ENCODE measurements at places on chromosomes 16 and 17.

DNA sequence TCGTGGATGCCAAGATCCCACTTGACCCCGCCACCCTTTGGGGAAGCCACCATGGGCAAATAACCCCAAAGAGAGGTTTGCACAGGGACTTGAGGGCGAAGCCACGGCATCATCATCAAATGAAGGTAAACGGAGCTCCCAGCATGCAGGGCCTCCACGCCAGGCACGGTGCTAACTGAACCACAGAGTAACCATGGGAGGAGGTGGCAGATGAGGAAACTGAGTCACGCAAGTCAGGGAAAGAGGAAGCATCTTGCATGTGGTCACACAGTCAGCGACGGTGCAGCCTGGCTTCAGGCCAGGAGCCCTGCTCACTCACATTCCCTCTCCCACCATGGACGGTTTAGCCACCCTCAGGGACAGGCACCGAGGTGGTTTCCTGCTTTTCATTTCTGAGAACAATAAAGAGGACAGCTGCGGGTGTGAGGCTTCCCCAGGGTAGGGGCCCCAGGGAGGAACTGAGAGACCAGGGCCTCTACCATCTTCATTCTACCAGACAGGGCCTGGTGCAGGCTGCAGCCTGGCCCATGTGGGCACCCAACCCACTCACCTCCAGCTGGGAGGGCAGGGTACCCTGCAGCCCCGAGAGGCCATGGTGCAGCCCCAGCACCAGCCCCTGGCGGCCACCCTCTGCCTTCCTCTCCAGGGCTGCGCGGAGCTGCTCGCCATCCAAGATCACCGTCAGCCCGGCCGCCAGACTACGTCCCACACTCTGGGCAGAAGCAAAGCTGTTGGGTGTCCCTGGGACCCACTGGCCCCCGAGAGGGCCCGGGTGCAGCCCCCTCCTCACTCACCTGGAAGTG, 78.3 kb downstream of the RMI2 start:
- DNase-seq, result no peak

GRCh38 chr16:28258567-28258966, 33.8 kb upstream of the SBK1 start:
- no peak for DNase-seq

DNA sequence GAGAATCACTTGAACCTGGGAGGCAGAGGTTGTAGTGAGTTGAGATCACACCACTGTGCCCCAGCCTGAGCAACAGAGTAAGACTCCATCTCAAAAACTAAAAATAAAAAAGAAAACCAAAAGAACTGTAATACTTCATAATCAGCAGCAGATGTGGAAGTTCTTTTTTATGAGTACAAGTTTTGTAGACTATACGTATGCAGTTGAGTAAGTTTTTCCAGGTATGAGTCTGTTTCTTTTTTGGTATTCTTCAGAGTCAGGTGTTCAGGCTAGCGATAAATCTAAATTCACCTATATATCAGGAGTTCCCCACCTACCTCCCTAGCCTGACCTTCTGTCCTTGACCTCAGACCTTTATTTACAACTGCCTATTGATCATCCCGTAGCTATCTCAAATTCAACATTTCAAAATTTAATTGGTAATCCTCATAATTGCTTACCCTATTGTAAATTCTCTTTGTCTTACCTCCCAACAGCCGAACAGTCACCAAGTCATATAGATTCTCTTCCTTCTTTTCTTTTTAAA, 10.7 kb downstream of the DCTN5 start:
- DNase-seq, result no peak

DNA sequence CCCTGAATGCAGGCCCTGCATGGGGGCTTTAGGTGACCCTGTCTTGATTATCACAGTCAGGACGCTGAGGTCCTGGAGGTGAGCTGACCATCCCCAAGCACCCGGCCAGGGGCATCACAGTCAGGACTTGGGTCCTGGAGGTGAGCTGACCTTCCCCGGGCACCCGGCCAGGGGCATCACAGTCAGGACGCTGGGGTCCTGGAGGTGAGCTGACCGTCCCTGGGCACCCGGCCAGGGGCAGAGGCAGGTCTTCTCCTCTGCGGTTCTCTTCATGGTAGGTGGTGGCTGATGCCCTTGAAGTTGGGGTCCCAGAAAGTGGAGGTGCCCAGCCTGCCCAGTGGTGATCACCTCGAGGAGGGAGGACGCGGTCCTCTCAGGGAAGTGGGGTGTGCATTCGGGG, 36.2 kb upstream of the GSE1 start:
- DNase-seq, result no peak

- no peak for DNase-seq
Measured at GRCh38 chr16:14415291-14415690, 214.8 kb downstream of the PARN start.

DNA sequence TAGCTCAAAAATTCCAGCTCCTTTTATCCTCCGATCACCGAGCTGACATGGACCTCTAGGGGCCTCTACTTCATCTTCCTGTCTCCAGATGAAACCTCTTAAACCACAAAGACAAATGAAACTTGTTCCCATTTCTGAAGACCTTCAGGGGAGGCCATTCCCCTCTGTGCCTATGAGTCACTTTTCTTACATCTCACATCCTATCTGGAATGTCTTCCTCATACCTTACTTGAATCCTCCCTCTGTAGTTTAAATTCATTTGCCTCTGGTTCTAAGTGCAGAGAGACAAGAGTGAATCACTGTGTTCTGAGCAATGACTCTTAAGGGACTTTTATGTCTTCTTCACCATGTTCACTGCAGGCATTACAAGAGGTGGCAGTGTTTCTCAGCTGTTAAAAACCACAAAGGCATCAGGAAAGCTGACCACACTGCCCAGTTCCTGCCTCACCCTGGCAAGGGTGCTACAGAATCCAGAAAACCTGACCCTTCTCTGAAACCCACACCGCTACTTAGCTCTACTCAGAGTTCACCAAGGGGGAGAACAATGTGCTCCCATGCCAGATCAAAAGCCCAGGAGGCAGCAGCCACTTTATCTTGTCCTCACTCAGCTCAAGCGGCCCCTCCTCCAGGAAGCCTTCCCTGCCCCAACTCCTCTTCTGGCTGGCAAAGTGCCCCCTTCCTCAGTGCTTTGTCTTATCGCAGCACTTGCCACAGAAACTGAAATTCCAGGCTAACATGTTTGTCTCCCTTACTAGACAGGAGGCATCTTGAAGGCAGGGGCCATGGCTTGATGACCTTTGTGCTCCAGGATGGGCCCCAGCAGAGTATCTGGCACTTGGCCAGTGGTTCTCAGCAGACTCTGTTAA, 6.4 kb downstream of the CUEDC1 start:
- DNase-seq, result no peak

DNA sequence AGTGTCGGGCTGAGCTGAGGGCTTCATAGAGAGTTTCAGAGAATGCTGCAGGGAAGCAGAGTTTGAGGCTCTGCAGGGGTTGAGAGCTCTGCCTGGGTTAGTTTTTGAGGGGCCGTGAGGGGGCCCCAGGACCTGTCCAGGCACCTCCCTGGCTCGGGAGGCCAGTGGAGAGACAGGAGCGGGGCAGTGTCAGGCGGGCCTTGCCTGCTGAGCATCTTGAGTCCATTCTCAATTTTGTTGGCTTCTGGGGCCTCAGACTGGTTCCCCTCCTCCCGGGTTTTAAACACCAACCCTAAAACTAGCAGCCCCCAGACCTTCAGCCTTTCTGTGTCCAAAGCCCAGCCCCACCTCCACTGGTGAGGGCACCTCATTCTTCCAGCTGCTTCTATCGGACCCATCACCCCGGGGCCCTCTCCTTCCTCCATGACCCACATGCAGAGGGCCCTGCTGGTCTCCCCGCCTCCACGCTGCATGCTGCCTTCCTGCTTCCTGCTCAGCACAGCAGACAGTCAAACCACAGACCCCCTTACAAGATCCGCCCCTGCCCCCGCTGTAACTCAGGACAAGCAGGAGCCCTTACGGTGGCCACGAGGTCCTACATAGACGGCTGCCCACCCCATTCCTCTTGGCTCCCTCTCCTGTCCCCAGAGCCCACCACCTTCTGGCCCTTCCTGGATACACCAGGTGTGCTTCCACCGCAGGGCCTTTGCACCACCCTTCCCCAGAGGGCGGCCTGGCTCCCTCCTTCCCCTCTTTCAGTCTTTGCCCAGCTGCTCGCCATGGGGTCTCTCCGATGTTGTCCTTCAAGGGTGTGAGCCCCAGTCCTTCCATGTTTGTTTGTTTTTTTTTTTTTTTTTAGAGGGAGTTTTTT, 3.8 kb downstream of the RNF213 start:
- DNase-seq, result peak; percentile 51

DNA sequence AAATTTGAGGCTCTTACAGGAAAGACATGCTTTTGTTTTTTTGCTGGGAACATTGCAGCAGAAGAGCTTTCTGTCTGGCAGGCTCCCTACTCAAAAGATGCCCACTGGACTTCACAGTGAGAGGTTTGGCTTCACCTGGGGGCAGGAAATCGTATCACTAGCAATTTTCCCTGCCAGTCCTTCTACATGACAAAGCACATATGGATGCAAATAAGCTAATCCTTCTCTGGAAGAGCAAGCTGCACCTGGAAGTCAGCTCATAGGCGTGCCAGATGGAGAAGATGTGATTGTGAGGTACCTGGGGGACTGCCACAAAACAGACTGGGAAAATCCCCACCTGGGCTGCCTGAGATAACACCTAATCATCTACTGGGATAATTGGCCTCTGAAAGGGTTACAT, 195.0 kb upstream of the CPHXL start:
- no peak for DNase-seq

DNA sequence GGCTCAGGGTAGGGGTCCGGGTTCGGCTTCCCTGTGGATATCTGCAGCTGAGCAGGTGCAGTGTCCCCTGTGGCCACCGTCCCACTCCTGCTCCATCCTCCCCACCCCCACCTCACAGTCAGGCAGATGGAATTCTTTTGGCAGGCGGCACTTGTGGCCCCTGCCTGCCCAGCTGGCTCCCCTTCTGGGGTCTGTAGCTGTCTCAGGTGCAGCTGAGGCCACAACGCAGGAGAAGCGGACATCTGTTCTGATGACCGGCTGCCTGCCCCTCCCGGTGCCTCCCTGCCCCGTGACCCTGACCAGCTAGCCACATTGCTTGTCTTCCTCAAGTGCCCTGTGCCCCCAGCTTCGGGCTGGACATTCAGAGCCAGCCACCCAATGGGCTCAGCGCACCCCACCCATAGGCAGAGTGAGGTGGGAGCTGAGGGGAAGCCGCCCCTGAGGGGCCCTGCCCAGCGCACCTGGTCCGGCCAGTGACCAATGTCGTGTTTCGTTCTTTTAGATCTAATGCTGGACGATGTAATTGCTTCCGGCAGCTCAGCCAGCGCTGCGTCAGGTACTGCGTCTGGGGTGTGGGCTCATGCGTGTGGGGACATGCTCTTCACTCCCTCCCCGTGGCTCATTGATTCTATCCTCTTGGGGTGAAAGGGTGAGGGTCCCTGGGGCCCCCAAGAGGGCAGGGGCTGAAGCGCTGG, 25.2 kb upstream of the ABCC3 start:
- DNase-seq, result no peak

DNA sequence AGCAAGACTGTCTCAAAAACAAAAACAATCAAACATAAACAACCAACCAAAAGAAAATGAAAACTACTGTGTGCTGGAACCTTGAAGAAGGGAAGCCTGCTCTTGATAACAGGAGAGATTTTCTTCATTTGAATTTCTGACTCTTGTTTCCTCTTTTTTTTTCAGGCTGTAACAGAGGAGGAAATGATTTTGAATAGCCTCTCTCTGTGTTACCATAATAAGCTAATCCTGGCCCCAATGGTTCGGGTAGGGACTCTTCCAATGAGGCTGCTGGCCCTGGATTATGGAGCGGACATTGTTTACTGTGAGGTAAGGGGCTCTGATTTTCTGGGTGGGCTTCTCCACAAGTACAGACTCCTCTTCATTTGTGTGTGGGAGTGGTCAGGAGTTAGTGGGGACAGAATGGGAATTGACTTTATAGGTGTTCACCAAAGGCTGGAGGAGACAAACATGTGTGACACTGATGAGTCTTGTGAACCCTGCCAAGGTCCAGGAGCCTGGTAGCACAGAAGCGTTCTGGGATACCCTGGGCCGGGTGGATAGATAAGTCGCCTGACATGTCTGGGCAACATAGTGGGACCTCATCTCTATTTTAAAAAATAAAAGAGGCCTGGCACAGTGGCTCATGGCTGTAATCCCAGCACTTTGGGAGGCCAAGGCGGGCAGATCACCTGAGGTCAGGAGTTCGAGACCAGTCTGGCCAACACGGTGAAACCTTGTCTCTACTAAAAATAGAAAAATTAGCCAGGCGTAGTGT, 14.9 kb downstream of the DUS2 start:
- DNase-seq, result no peak

DNA sequence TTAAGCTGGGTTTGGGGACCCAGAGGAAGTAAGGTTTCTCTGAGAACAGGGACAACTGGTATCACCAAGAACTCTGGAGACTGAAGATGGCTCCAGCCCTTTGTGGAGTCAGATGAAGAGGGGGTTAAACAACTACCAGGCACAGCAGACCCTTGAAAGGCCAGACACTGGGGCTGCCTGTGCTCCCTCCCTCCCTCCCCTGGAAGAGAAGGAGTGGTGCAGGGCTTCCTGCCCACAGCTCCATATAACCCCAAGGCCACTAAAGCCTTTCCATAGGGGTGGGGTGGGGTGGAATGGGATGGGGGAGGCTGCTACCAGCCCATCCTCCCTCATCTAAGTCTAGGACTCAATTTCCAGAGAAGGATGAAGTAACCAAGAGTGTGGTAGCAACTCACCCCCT, 66.7 kb downstream of the CCDC182 start:
- no peak for DNase-seq

DNA sequence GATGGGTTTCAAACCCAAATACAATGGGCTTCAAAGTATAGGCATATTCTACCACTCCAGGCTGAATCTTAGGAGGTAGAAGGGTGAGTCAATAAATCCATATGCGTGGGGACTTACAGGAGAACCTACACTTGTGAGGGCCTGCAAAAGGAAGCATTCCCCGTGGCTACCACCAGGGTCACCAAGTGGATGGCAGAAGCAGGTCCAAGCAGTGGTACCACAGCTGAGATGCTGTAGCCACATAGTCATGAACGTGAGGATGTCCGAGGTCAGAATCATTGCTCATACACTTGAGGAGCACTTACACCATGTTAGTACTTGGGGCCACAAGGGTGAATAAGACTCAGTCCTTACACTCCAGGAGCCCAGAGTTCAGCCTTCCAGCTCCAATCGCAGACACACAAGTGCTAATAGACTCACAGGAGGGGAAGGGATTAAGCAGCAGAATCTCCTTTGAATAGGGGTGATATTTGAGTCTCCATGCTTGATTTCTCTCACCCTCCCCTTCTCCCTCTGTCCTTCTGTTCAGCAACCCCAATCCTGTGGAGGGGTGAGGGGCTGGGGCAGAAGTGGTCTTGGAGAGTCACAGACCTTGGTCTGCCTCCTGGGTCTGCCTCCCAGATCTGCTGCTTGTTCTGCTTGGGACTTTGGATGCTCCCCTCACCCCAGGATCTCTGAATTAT, 42.5 kb upstream of the ASIC2 start:
- DNase-seq, result no peak

DNA sequence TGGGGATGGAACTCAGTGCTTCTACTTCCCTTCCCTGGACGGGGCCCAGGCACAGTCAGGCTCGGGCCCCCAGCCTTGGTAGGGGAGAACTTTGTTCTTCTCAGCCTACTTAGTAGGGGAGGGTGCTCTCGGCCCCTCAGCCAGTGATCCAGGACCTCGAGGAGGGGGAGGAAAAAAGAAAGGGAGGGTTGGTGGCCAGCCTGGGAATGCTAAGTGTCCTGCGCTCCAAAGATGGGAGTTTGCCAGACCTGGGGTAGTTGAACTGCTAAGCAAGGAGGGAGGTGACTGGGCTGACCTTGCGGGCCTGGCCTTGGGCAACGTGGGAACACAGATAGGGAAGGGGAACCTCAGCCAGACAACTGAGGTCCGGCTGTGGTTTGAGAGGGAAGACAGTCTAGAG, 12.2 kb downstream of the ADGRG1 start:
- DNase-seq, result no peak

- peak; percentile 57 for DNase-seq
Measured at GRCh38 chr16:30902029-30902972, 5.9 kb downstream of the CTF1 start.

Data from central memory CD4-positive, alpha-beta T cell (primary cell).